ENCODE measurements at places on chromosomes 3 and 15.

DNA sequence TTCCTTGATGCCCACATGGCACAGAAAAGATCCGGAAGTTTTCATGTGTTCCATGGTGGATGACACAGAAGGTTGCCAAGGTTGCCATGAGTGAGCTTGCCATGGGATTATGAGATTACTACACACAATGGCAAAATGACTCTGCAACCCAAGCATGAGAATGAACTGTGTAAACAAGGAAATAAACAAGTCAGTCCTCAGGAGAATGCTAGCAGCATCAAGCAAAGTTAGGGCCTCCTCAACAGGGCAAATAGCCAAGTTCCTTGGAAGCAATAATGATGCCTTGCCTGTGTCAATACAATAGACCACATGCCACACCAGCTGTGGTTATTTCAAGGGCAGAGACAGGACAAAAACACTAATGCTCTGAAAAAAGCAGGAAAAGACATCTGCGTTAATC is 41.8 kb downstream of the AQR start:
- DNase-seq, result no peak

GRCh38 chr15:62495670-62496614 is 330.9 kb upstream of the C2CD4B start:
- DNase-seq, result no peak

- no peak for DNase-seq
Observed at GRCh38 chr3:22996920-22997571, 206.1 kb upstream of the UBE2E2 start.

DNA sequence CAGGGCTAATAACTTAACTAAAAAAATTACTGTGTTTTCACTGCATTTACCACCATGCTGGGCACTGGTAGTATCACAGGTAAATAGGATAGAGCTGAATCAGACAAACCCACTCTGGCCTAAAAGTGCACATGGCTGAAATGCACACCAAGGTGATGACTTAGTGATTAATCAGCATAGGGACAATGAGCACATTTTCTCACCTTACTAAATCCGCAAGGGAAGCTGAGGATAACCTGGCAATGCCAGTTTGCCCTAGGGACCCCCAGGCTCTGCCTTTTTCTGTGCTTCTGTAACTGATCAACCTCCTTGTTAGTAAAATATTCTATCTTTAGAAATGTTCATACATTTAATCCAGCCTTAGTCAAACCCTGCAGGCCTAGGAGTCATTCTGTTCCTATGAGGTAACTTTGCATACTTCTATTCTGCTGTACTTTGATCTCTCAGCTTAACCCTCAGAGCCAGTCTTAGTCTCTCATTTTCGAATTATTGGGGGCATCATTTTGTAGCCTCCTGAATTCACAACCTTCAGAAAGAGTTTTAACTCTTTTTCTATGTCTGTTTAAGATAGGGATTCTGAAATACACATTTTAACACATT is 562.9 kb upstream of the KCNMB2 start:
- no peak for DNase-seq

DNA sequence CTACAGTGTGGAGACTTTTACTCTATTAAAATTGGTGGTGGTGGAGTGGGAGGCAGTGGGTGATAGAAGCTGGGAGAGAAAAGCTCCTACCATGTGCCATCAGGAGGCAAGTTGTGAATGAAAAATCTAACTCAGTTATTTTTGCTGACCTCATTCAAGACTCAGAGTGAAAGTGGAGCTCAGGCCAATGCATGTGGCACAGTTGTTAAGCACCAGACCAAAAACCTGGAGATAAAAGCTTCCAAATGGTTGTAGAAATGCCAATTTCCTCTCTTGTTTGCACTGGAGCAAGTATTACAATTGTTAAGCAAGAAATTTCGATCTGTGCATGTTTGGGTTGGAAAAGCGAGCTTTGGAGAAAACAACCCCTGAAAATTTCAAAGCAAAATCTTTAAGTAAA is 81.5 kb upstream of the PRICKLE2 start:
- no peak for DNase-seq

GRCh38 chr3:148146241-148146640 is 551.5 kb upstream of the AGTR1 start:
- no peak for DNase-seq

DNA sequence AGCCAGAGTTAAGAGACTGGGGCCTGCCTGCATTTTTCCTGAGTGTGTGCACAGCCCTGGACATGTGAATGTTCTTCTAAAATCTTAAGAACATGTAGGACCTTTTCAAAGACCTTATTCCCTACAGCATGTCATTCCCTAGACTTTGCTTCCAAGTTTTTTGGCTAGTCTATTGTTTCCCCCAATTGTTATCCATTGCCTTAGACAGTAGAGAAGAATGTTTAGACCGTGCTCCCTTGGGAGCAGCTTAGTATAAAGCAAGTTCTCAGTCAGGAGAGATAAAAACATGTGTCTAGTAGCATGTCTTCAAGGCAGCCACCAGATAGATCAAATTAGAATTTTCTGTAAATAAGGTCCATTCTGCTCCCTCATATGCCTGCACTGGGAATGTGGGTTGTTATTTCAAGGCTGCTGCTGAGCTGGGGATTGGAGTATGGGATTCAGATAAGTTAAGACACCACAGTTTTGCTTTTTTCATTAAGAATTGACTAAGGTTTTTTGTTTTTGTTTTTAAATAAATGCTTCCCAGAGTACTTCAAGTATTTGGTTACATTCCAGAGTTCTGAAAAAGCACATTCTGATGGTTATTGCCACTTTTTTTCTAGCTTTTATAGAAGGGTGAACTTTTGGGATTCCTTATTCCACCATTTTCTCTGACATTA is 246.7 kb downstream of the RORA start:
- DNase-seq, result no peak

DNA sequence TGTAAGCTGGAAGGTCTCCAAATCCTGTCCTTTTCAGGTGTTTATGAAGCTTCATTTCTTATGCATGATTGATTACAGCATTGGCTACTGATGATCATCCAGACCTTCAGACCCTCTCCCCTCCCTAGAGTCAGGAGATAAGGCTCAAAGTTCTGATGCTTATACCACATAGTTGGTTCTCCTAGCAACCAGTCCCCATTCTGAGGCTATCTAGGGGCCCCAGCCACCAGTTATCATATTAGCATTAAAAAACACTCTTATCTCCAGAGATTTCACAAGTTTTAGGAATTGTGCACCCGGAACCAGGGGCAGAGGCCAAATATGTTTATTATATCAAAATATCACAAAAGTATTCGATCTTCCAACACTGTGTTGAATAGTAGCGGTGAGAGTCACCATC is 953.1 kb downstream of the FHIT start:
- DNase-seq, result no peak

GRCh38 chr3:3196148-3196861 is 16.8 kb upstream of the CRBN start:
- DNase-seq, result no peak

- DNase-seq, result peak; percentile 31
Observed at GRCh38 chr3:153626158-153626557, 464.1 kb downstream of the RAP2B start.

- no peak for DNase-seq
Observed at GRCh38 chr15:90151989-90152645, 49.0 kb upstream of the SEMA4B start.

- no peak for DNase-seq
Observed at GRCh38 chr3:106848099-106848498, 529.1 kb upstream of the CCDC54 start.

DNA sequence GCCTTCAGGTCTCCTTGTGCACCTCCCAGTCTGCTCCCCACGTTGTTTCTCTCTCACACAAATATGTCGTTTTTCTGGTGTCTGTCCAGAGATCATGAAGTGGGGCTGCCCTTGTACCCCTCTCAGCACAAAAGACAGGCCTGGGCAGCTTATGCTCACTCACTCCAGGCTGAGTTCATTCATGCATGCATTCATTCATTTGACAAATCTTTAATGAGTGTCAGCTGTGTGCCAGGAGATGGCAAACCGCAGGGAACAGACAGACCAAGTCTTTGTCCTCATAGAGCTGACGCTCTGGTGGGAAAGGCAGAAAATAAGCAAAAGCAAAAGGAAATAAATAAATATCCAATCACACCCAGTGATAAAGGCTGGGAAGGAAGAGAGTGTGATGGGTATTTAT is 7.6 kb upstream of the TRH start:
- DNase-seq, result no peak

- no peak for DNase-seq
Observed at GRCh38 chr3:66386011-66386924, 114.6 kb downstream of the LRIG1 start.

DNA sequence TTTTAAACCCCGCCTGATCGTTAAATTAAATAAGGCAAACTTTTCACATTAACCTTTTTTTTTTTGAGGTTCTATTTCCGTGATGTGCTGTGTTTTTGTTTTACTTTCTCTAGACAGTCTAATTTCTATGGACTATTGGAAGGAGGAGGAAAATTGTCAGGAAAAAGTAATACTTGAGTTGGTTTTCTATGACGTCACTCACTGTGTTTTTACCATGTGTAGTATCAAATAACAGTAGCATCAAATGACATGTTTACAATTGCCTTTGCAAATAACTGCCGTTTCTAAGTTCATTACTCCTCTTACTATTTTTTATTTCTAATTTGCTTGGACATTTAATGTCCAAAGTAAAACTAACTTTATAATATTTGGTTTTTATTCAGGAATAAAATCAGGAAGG is 32.3 kb downstream of the MYO1E start:
- no peak for DNase-seq

GRCh38 chr3:100087198-100087597 is 27.1 kb downstream of the FILIP1L start:
- peak; percentile 34 for DNase-seq

- no peak for DNase-seq
Observed at GRCh38 chr3:19334120-19334519, 185.8 kb downstream of the KCNH8 start.

DNA sequence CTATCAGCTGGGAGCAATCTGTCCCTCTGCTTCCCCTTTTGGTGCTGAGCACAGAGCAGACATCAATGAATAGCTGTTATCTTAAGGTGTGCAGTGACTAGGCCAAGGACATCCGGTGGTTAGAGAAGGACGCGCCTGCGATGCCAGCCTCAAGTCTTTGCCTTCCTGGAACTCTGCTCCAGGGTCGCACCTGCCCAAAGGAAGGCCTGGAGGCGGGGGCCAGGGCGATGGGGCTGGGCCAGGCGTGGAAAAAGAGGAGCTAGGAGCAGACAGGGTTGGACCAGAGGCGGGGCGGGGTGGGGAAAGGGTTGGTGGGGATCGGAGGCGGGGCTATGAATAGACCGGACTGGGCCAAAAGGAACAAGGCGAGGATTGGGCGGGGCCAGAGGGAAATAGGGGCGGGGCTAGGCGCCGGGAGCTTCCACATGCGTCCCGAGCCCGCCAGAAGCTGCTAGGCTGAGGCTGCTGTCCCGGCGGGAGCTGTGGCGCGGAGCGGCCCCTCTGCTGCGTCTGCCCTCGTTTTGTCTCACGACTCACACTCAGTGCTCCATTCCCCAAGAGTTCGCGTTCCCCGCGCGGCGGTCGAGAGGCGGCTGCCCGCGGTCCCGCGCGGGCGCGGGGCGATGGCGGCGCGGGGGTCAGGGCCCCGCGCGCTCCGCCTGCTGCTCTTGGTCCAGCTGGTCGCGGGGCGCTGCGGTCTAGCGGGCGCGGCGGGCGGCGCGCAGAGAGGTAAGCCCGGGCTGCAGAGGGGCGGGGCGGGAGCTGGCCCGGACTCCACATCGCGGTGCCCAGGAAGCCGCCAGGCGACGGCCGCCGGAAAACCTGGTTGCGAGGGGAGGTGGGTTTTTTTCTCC is at the start of gene CHRNA5:
TSS of gene CHRNA5 (plus strand) at position 424 of the 854 bp plus-strand sequence. CDS start at position 624, 200 bp downstream.
- peak; percentile 66 for DNase-seq

DNA sequence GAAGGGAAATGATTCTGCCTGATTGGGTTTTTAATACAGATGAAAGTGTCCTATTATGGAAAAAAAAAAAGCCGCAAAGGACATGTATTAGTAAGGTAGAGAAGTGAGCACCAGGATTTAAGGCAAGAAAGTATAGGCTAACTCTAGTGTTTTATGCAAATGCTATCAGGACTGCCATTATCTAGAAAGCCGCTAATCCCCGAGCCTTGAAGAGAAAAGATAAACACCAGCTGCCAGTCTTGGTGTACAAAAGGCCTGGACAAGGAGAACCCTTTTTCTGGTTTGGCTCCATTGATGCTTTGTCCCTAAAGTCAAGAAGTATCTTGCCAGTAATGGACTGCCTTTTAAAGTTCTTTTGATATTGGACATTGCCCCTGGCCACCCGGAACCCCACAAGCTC is 8.6 kb upstream of the TRIM59 start:
- no peak for DNase-seq

- DNase-seq, result no peak
Observed at GRCh38 chr3:19816631-19817030, 117.4 kb downstream of the EFHB start.

DNA sequence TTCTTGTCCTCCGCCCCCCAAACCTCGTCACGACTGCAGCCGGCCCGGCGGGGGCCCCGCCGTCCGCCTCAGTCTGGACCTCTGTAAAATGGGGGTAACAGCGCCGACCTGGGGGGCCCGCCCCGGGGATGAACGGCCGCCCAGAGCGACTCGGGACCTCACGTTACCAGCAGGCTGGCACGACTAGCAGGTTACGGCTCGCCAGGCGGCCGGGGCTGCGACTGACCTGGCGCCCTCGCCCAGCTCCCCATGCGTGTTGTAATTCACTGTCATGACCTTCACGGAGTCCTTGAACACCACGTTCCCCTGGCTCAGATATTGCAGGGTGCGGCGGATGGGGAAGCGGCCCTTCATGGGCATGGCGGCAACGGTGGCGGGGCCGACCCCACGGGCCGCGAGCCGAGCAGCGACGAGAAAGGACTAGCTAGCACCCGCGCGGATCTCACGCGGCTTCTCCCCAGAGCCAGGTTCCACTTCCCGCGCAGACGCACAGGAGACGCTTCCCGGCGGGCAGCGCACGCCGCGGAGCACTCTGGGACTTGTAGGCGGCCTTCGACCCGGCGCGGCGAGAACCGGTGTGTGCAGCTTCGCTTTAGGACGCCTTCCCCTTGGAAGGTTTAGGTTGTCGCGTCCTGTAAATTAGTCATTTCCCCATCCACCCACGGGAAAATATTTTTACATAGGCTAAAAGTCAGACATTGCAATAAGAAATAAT is at the start of gene MRPS25:
TSS of gene MRPS25 (minus strand) at position 481 of the 715 bp plus-strand sequence. CDS start at position 360, 121 bp downstream.
- peak; percentile 93 for DNase-seq

GRCh38 chr15:58513726-58514336 is 82.0 kb downstream of the LIPC start:
- no peak for DNase-seq

GRCh38 chr15:33644304-33644703 is 324.0 kb upstream of the CHRM5 start:
- DNase-seq, result no peak

DNA sequence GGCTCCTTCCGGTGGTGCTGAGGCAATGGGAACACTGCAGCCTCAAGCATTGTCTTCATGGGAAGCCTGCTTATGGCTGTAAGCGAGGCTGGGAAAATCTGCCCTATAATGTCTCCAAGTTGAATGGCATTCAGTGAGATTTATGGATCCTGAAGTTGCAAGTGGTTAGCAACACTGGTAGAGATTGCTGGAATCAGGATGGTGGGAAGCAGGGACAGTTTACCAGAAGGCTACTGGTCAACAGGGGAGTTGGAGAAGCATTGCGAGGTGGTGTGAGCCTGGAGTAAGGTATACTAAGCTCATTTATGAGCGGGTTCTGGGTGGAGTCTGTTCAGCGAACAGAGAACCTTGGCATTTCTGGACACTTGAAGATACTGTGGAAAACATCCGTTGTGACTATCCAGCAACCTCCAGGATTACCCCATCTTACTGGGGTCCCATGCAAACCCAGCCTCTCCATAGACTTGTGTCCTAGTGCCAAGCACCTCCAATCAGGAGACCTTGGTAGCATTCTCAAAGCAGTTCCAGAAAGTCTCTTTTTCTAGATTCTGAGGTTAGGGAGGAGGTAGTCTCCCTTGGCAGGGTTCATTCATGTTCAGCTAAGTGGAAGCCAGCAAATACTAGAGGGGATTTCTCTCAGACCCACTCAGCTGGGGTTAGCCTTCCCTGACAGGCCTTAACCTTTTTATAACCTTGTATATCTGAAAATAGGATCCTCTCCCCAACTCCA is 7.3 kb downstream of the RPSA start:
- no peak for DNase-seq
